ENCODE measurements at places on chromosomes 5 and 9.

DNA sequence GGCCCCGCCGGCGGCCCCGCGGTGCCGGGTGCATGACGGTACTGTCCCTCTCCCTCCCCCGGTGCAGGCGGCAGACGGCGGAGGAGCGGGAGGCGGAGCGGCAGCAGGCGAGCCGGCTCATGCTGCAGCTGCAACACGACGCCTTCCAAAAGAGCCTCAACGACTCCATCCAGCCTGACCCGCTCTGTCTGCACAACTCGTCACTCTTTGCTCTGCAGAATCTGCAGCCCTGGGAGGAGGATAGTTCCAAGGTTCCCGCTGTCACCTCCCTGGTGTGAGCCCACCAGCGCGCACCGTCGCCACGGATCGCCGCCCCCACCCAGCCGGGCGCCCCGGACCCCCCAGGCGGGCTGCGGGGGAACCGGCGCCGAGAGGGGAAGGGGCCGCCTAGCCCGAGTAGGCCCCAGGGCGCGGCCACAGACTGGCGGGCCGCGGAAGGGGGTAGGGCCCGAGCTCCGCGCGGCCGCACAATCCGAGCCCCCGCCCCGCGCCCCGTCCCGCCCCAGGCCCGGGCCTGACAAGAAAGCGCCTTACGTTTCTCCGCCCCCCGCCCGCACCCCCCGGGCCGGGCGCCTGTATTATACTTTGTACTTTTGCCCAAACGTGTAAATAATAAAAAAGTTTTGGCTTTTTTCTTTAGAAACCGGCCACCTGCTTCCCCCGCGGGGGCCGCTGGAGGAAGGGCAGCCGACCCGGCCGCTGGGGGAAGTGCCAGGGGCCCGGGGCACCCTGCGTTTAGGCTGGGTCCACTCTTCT, 2.5 kb downstream of the TLX3 start:
- no peak for DNase-seq

- no peak for DNase-seq
Observed at GRCh38 chr5:43563321-43563720, 6.4 kb upstream of the PAIP1 start.

GRCh38 chr5:125005266-125005665, 258.8 kb upstream of the ZNF608 start:
- no peak for DNase-seq

GRCh38 chr9:122127396-122127798, 32.2 kb downstream of the NDUFA8 start:
- no peak for DNase-seq

GRCh38 chr9:112038017-112038408, 137.1 kb downstream of the SUSD1 start:
- no peak for DNase-seq
